ENCODE measurements at places on chromosomes 12 and 14.

GRCh38 chr12:24719293-24719721, 229.6 kb downstream of the BCAT1 start:
- DNase-seq: no peak

DNA sequence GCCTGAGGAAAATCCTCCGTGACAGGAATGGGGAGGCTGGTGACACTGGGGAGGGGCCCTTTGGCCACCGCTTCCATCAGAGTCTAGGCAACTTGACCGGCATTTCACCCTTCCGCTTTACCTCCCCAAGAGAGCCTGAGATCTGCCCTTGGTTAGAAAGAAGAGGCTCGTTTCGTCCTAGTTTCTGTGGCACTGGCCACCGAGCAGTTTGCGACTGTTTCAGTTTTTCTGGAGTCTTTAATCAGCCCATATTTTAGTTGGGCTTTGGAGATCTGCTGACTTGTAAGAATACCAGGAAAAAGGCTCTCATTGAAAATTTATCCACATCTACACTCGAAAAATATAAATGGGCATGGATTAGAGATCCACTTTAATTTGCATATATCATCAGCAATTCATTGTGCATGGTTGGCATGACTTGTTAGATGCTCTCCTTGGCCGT, 414 bp upstream of the ANKS1B start:
- no peak for DNase-seq

GRCh38 chr12:20289520-20289919, 78.8 kb upstream of the PDE3A start:
- DNase-seq: no peak

- no peak for DNase-seq
Observed at GRCh38 chr12:123580772-123581171, 3.6 kb upstream of the TMED2 start.

DNA sequence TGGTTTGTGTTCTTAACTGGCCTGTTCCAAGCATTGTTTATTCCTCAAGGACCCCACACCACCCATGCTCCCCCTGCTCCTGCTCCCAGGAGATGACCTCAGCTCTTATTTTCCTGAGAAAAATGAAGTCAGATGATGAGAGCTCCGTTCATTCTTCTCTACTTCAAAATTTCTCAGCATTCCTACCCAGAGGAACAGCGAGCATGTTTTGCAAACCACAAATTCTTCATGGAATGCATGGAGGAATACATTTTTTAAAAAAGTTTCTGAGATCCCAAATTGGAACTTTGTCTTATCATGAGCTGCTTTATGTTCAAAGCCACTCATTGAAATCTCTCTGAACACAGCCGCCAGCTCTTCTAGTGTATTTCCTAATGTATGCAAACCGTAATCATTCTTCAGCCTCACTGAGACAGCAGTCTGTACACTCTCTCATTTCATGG, 44.9 kb downstream of the SYNE2 start:
- DNase-seq: no peak

- no peak for DNase-seq
Observed at GRCh38 chr14:68908803-68909202, 70.3 kb downstream of the ACTN1 start.

GRCh38 chr14:58772794-58773620, 135.2 kb downstream of the DACT1 start:
- no peak for DNase-seq

DNA sequence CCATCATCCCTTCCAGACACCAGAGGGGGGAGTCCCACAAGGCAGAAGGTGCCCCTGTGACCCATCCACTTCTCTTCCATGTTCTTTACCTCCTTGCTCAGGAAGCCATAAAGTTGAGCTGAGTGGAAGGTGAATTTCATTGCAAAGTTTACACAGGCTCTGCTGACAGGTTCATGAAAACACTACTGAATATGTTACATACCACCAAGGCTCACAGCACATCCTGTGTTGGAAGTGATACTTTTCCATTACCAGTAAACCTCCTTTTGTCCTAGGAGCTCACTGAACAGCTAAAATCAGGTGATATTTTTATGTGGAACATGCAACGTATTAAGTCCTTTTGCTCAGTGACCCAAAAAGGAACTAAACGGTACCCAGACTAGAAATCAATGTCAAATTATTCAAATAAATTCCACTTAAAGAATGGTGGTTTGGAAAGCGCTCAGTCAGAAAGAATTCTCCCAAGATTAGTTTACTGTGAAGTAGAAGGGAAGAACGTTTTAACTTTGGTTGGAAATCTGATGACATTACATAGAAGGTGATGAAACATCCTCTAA, 196.2 kb upstream of the NUDT4 start:
- DNase-seq: no peak

- DNase-seq: no peak
Observed at GRCh38 chr12:51687614-51688013, 96.6 kb downstream of the SCN8A start.

GRCh38 chr14:96062010-96062409, 22.8 kb downstream of the C14orf132 start:
- no peak for DNase-seq

GRCh38 chr14:102911541-102911951, 10.9 kb upstream of the AMN start:
- no peak for DNase-seq

DNA sequence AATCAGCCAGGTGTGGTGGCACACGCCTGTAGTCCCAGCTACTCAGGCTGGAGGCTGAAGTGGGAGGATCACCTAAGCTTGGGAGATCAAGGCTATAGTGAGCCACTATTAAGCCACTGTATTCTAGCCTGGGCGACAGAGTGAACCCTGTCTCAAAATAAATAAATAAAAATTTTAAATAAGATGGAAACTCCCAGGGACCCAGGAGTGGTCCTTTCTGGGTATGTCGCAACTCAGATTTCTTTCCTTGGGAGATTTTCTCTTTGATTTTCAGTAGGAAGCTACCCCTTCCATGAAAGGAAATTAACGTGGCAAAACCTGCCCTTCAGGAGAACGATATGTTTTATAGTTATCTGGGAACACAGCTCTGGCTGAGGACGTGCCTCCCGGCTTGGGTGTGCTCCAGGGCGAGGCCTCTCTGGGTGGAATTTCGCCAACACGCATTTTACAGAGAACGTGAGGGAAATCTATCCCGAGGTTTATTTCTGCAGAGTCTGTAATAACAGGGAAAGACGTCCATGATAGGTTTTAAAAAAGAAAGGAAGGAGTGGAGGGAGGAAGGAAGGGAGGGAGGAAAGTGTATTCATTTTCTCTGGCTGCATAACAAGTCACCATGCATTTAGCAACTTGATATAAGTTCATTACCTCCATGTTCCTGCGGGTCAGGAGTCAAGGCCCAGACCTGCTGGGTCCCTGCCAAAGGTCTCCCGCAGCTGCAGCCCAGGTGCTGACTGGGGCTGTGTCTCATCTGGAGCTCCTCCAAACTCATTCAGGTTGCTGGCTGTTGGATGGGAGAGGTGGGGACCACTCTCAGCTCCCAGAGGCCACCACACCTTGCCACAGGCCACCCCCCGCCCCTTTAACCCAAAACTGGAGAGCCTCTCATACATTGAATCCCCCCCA, 80.6 kb upstream of the GSC start:
- DNase-seq: no peak

- DNase-seq: no peak
Observed at GRCh38 chr12:25924491-25925001, 33.9 kb upstream of the RASSF8 start.

- no peak for DNase-seq
Observed at GRCh38 chr12:56537546-56537945, 15.9 kb downstream of the RBMS2 start.

GRCh38 chr12:122873540-122873939, 22.4 kb downstream of the VPS37B start:
- DNase-seq: no peak

GRCh38 chr14:73945159-73945670, 4.7 kb downstream of the FAM161B start:
- no peak for DNase-seq

- no peak for DNase-seq
Observed at GRCh38 chr14:75803765-75804164, 142.7 kb downstream of the TTLL5 start.

DNA sequence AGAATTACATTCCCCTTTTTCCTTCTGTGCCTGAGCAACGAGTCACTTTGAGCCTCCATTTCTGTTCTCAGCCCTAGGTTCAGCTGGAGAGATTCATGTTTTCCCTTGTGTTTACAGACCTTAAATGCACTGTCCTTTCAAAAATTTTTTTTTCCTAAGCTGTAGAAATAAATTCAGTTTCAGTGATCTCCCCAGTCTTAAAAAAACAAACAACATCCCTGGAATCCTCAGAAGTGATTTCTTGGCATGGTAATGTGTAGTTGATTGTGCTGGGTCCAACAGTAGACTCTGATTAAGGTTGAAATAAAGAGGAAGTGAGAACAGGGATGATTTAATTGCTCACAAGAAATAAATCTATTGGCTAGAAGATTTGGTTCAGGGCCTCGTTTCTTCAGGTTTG, 89.3 kb downstream of the NTN4 start:
- no peak for DNase-seq

- DNase-seq: no peak
Observed at GRCh38 chr12:101714877-101715444, 17.5 kb downstream of the CHPT1 start.

GRCh38 chr12:130457215-130457614, 119.5 kb downstream of the PIWIL1 start:
- no peak for DNase-seq

DNA sequence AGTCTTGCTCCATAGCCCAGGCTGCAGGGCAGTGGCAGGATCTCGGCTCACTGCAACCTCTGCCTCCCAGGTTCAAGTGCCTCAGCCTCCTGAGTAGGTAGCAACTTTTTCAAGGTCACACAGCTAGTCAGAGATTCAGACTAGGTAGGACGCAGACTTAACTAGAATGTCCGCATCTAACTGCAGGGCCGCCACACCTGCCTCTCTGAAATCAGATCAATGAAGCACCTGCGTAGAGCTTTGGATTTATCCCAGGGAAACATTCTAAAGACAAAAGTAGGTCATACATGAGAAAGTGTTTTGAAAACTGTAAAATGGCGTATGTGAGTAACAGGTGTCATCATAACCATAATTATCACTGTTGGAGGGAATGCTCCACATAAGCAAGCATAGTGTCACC, 49.5 kb upstream of the PAPOLA start:
- no peak for DNase-seq

DNA sequence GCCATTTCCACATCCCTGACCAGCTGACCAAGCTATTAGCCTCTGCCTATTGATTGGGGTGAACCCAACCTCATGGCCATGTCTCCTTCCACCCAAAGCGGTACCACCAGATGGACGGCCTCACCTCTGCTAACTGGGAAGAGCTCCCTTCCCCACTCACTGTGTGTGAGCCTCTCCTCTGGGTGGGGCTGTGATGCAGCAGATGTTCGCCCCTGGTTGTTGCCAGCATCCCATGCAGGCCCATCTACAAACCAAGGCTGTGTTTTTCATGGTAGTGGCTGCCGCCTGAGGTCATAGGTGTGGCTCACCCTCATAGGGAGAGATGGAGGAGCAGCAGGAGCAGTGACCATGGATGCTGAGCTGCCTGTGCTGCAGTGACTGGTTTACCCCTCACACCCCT, 47.6 kb upstream of the RD3L start:
- DNase-seq: no peak

DNA sequence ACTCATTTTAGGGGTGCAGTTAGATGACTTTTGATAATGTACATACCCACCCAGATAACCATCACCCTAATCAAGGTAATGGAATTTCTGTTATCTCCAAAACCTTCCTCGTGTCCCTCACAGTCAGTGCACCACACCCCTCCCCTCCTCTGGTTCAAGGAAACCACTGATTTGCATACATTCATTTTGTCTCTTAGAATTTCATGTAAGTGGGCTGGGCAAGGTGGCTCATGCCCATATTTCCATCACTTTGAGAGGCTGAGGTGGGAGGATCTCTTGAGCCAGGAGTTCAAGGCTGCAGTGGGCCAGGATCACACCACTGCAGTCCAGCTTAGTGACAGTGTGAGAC, 15.7 kb downstream of the ADIPOR2 start:
- DNase-seq: no peak

GRCh38 chr12:45713078-45713477, 16.4 kb upstream of the ARID2 start:
- no peak for DNase-seq

DNA sequence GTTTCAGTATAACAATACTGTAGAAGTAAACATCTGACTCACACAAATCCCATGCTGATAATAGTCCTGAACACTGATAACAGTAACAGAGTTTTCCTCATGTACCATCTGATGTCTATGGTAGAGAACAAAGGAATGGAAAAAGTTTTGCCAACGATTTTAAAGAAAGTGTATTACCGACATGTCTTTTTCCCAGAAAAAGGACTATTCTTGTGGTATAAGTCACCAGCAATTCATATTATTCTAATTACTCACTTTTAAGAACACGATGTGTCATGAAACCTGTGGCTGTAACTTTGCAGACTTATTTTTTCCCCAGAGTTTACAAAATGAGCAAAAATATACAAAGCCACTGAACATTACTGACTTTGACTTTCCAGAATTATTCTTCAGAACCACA, 40.1 kb upstream of the DCN start:
- no peak for DNase-seq

DNA sequence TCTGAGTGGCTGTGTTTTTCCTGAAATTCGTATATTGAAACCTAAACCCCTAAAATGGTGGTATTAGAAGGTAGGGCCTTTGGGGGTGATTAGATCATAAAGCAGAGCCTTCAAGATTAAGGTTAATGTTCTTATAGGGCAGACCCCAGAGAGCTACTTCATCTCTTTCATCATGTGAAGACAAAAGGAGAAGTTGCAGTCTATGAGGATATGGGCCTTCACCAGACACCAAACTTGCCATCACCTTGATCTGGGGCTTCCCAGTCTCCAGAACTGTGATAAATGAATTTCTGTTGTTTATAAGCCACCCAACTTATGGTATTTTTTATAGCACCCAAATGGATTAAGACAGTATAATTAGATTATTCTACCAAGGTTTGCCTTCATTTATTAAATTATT, 275.0 kb upstream of the ATP2B1 start:
- DNase-seq: no peak

- no peak for DNase-seq
Observed at GRCh38 chr14:69137843-69138535, 14.9 kb downstream of the DCAF5 start.

- DNase-seq: no peak
Observed at GRCh38 chr14:95922080-95922479, 45.4 kb downstream of the TUNAR start.

- no peak for DNase-seq
Observed at GRCh38 chr14:34246206-34246605, 215.8 kb downstream of the SPTSSA start.

All from activated CD4-positive, CD25-positive, alpha-beta regulatory T cell treated with anti-CD3 and anti-CD28 coated beads, Interleukin-2, amount 50 U/mL, for 72 hours (primary cell).